H9 (cell line): ENCODE measurements at places on chromosomes 7 and 10. TPM values are rescaled to one million over a fixed set of nuclear protein-coding genes. Genes with fewer than 3 reads are reported as not detected.

Gene CLDN3
- total RNA-seq = 16.5 and 16.9 TPM in 2 replicates

Gene HTR5A
- not detected in 2 replicates for total RNA-seq

Gene GPR141
- 0.50 and 0.55 TPM in 2 replicates for total RNA-seq

- H3K27ac ChIP-seq = no peak overlapping the region
- H3K27me3 ChIP-seq = no peaks in the 10 kb centered on the region
- H3K4me1 ChIP-seq = no peaks in the 10 kb centered on the region
- peak overlapping the region; percentile 53 for H3K4me3 ChIP-seq
- H3K36me3 ChIP-seq = no peaks in the 10 kb centered on the region; the same call in 2 of the 3 replicates
Measured at GRCh38 chr7:157432957-157433576, 96.3 kb downstream of the DNAJB6 start.
